Heart left ventricle (tissue), 16 donors: ENCODE measurements at places on chromosomes 5 and 9.

DNA sequence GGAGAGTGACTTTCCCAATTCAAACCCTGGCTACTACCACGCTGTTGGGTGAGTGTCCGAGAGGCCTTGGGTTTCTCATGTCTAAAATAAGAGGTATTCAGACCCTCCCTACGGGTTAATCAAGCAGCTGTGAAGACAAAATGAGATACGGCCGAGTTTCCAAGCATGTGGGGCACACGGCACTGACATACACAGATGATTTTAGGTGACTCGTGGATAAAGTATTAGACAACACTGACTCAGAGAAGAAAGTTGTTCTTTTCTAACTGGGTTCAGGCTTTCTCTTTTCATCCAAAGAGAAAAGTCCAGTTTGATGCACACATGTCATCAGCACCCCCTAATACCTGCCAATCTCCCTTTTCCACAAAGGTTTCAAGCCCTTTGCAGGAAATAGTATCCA, 15.6 kb downstream of the FOXI1 start:
- DNase-seq: no peak

DNA sequence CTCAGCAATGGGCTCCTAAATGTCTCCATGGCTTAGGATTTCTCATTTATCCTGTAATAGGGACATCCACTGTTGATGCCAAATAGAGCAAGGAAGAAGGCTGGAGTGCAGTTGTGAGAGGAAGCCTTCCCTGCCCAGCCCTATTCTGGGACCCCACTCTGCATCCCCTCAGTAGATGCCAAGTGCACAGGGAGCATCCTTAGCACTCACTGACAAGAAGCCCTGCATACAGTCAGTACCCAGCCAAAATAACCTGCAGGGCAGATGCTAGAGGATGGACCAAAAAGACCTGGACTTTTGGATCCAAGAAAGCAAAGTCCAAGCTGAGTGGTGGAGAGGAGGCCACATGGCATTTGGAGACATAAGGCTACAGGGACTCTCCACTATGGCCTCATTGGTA, 113.5 kb upstream of the SPOCK1 start:
- DNase-seq: no peak

DNA sequence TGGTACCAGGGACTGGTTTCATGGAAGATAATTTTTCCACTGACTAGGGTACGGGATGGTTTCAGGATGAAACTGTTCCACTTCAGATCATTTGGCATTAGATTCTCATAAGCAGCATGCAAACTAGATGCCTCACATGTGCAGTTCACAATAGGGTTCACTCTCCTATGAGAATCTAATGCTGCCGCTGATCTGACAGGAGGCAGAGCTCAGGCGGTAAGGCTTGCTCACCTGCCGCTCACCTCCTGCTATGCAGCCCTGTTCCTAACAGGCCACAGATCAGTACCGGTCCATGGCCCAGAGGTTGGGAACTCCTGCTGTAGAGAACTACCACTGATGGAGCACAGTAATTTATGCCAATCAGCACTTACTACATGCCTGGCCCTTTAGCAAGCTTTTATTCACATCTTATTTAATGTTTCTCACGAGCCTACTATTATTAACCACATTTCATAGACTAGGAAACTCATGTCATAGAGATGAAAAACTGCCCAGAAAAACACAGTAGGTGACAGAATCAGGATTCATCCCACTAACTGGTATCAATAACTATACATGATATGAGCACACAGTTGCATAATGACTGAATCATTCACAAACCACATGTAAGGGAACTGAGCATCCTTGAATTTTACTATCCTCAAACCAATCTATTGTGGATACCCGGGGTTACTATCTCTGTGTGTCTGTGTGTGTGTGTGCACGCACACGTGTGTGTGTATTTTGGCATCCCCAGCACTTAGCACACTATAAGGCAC, 46.5 kb downstream of the SVEP1 start:
- DNase-seq: no peak

GRCh38 chr9:4970970-4971641, 14.0 kb upstream of the JAK2 start:
- DNase-seq: no peak

DNA sequence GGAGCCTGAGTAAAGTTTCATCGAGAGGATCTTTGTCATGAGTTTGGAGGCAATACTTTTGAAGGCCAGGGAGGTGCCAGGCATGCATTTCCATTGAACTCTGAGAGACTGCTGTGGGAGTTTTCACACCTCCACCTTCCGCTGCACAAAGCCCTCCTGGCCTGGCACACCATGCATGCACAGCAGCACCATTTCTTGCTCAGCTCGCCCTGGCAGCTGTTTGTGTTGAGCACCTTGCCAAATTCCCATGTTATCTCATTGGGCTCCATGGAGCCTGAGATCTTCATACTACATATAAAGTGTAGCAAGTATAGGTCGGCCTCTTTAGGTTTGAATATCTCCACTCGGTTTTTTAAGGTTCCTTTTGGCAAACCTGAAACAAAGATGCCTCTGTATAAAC, 125.7 kb upstream of the CLINT1 start:
- DNase-seq: no peak

DNA sequence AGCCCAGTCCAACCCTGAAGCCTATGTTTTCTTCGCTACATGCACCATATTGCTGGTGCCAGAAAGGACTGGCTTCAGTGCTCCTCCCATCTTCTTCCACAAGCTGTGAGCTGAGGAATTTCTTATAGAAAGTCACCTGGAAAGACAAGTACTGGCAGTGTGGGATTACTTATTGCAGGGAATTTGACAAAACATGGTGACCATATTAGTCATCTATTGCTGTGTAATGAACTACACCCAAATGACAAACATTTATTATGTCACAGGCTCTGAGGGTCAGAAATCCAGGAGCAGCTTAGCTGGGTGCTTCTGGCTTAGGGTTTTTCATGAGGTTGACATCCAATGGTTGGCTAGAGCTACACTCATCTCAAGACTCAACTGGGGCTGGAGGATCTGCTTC, 75.5 kb downstream of the ENTREP1 start:
- DNase-seq: no peak

- DNase-seq: no peak
Observed at GRCh38 chr9:78777747-78778146, 480.8 kb downstream of the PSAT1 start.

DNA sequence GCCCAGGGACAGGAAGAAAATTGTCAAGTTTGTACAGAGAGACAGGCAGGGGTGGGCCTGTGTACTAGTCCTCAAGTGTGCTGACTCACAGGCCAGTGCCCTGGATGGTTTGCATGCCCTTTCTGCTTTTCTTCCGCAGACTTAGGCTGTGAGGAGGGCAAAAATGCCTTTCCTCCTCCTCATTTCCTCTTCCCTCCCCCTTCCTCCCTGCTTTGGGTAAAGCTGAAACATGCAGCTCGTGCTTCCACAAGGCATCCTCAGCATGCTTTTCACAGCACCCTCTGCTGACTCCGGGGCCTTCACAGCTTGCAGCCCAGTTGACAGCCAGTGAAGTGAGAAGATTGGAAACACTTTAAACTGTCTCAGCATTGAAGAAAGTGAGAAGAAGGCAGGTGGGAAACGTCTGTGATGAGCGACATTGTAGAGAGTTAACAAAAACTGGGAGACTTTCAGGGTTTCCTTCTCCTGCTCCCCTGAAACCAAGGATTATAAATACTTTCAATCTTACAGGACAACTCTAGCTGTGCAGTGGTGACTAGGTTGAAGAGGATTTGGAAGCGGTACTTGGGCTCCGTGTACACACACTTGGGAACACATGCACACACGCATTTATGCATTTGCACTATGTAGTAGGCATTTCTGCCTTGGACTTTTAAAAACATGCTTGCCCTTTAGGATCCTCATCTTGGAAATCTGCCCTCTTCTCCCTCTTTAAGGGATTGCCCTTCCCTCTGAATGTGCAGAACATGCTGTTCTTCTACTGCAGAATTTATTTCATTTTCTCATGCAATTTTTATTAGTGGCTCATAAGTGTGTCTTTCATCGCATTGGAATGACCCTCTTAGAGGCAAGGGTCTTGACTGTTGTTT, 138.8 kb downstream of the GRIA1 start:
- DNase-seq: no peak

- no peak for DNase-seq
Observed at GRCh38 chr5:131416729-131417128, 152.9 kb downstream of the CDC42SE2 start.
